ENCODE measurements at places on chromosomes 11 and 22.

GRCh38 chr11:11428714-11429113 lies 75.7 kb upstream of the CSNK2A3 start:
- ATAC-seq = no peak

- no peak for ATAC-seq
These were observed 3.9 kb downstream of the DBX1 start for GRCh38 chr11:20156280-20156875.

GRCh38 chr11:4546878-4547277 lies 1.9 kb downstream of the OR52M1 start:
- no peak for ATAC-seq

DNA sequence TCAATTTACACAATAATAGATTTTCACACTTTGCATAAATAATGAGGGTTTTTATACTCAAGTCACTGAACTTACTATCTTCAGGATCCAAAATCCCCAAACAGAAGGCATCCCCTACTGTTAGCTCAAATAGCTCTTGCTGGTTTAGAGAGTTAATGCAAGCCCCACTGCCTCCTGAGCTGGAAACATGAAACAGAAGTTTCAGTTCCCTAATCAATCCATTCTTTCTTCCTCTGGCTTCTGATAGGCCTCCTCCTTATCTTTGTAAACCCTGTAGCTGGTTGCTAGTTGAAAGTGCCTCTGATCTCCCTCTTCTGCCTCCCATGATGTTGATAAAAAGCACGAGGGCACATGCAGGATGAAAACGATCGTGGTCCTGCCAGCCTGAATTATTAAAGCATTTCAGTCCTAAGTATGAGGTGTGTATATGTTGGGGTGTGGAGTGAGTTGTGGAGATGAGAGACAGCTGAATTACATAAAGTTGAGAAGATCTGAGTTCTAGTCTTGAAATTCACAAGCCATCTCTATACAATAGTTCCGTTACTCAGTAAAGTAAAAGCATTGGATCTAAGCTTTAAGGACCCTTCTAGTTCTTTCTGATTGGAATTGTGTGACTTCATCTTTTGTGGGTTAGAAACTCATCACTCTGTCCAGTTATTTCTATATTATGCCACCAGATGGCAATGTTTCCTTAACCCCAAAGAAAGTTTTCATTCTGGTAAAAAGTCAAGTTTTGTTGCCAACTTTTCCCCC lies 35.0 kb upstream of the EHF start:
- ATAC-seq = peak; percentile 39

- no peak for ATAC-seq
These were observed 76.3 kb downstream of the BUD13 start for GRCh38 chr11:116696381-116696941.

DNA sequence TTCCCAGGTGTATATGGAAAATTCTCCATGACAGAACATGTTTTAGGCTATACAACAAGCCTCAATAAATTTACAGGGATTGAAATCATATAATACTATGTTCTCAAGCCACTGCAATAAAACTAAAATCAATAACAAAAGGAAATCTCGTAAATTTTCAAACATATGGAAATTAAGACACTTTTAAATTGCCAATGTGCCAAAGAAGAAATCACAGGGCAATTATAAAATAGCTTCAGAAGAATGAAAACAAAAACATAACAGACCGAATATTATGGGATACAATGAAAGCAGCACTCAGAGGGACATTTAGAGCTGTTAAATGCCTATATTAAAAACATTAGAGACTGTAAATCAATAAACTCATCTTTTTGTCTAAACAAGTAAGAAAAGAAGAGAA lies 555.7 kb upstream of the B3GAT1 start:
- ATAC-seq = no peak

DNA sequence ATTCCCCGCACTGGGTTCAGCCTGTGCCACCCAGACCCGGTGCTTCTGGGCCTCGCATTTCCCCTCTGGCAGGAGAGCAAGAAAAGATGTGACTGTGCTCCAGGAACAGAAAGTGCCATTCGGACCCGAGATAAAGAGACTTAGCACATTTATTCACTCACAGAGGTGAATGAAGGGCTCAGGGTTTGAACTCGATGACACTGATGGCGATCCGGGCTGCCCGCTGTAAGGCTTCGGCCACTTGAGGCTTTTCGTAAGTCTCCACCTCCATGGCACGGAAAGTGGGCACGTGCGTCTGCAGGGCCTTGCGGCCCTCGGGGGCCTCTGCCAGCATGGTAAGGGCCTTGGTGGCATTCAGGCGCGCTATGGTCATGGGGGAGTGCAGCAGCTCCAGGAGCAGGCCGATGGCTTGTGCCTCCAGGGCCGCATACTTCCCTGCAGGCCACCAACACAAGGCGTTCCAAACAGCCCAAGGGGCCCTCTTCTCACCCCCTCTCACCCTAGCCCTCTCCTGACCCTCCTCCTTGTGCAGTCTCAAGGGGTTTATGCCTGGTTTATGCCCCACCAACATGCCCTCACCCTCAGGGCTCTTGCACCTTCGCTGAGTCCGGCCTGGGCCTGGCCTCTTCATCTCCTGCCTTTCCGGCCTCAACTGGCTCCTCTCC lies 10.9 kb upstream of the GNAZ start:
- no peak for ATAC-seq

- peak; percentile 39 for ATAC-seq
These were observed 2.2 kb downstream of the PNPLA2 start for GRCh38 chr11:820655-821511.

GRCh38 chr11:74755395-74755995 lies 6.8 kb downstream of the RNF169 start:
- ATAC-seq = no peak

GRCh38 chr11:119859684-119860083 lies 130.7 kb upstream of the NECTIN1 start:
- ATAC-seq = no peak

GRCh38 chr11:66546966-66547661 lies 411 bp downstream of the ACTN3 start:
- ATAC-seq = no peak

GRCh38 chr11:110298301-110298765 lies 1.9 kb upstream of the RDX start:
- ATAC-seq = no peak

- no peak for ATAC-seq
These were observed 12.4 kb upstream of the ST3GAL4 start for GRCh38 chr11:126343051-126343450.

GRCh38 chr11:31873124-31873523 lies 62.0 kb upstream of the PAX6 start:
- no peak for ATAC-seq

DNA sequence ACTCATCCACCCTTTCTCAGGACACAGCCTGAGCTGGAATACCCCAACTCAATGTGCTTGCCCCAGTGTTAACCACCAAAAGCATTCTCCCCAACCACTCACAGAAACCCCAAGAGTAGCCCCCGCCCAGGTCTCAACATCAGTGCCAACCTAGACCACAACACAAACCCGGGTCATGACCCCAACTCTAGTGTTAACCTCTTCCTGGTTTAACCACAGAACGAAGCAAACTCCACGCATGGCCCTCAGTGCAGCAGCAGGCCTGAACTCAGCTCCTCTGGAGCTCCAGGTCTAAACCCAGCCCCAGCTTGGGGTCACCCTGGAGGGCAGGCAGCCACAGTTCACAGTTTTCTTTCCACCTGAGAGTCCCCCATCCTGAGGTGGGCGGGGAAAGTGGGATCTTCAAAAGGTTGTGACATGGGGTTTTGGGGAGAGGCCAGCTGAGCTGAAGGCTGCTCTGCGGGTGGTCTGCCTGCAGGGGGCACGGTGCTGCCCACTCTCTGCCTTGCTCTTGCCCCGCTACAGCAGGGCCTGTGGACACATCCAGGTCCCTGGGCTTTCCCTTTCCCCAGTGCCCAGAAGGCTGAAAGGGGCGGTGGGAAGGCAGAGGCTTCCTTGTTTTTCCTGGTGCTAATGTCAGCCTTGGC lies 37.9 kb downstream of the NECTIN1 start:
- ATAC-seq = no peak

GRCh38 chr22:45867118-45867905 lies 109.7 kb downstream of the WNT7B start:
- ATAC-seq = peak; percentile 32

DNA sequence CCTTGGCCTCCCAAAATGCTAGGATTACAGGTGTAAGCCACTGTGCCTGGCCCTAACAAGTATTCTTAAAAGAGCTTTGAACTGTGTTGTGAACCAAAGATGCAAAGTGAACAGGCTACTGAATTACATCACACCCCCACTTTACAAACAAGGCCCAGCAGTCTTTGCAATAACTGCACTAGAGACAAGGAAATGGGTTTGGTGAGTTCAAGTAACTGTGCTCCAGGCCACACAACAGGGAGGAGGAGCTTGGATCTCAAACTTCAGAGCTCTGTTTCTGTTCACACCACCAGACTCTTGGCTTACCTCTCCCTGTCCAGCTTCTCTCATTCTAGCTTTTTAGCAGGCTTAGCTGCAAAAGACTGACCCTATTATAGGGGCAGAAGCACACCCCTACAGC lies 30.4 kb upstream of the RASL10A start:
- no peak for ATAC-seq

DNA sequence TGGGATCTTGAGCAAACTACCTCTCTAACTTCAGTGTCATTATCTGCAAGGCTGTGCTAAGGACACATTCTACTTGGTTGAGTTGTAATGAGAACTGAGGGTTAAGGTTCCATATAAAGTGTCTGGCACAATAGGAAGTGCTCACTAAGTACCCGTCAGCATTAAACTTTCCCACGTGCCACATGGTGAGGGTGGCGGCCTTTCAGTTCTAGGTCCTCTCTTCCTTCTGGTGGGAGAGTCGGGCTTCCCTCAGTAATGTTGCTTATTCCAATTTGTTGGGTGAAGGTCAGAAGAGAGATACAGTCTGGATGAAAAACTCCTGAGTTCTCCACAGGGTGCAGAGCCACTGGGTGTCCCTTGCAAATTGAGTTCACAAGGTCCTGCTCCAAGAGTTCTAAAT lies 4.6 kb upstream of the CD6 start:
- ATAC-seq = no peak

DNA sequence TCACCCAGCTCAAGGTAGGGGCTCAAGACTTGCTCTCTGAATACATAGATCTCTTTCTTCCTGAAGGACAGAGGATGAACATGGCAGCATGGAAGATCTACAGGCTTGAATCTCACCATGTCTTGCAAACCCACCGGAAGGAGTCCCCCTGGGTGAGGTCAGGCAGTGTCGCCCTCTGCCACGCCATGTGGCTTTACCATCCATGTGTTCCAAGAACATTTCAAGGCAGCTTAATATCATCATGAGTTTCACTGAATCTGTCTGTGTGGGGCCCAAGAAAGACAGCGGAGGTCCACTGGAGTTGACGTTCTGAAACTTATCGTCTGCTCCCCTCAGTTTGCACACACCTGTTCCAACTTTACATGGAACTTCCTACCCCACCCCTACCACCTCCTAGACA lies 1202.6 kb downstream of the TBC1D22A start:
- no peak for ATAC-seq

DNA sequence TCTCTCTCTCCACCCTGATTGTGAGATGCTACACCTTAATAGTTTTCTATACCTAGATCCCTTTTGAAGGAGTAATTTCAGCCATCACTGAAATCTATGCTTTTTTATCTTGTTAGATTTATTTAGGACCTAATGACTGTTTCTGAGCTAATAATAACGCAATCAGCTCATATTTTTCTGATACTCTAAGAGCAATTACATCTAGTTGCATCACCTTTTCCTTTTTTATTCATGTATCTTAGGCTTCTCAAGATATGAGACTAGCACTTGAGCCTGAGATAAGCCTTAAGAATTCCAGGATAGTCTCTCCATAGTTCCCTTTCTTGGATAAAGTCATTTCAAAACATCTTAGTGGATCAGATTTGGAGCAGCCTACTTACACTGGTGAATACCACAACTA lies 25.1 kb upstream of the CAVIN3 start:
- ATAC-seq = no peak

DNA sequence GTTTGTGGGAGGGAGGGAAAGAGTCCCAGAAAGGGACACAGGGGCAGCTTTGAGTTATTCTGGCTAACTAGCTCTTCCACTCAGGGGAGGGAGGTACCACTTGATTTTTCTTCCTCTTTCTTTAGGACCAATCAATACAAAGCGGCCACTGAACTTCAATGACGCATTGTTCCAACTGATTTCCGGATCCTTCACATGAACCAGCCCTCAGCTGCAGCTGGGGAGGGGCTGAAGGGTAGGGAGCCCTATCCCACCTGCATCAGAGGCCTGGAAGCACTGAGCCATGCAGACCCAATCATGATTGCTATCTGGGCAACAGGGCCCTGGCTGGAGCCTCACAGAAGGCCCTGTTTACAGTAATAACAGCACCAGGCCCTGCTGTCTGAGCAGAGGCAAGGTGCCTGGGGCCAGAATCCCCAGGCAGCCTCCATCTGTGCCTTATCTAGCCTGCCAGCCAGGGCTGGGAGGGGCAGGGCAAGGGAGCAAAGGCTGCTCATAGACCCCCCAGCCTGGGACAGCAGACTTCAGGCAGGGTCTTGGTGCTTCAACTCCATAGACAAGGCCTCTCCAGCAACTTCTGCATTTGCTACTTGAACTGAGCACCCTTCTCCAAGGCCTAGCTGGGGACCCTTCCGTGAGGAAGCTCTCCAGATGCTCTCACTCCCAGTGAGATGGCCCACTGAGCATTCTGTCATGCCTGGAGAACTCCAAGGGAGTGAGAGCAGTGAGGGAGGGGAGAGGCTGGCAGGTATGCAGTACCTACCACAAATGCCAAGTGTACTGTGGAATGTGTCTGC lies 22.5 kb downstream of the CLPB start:
- peak; percentile 58 for ATAC-seq

DNA sequence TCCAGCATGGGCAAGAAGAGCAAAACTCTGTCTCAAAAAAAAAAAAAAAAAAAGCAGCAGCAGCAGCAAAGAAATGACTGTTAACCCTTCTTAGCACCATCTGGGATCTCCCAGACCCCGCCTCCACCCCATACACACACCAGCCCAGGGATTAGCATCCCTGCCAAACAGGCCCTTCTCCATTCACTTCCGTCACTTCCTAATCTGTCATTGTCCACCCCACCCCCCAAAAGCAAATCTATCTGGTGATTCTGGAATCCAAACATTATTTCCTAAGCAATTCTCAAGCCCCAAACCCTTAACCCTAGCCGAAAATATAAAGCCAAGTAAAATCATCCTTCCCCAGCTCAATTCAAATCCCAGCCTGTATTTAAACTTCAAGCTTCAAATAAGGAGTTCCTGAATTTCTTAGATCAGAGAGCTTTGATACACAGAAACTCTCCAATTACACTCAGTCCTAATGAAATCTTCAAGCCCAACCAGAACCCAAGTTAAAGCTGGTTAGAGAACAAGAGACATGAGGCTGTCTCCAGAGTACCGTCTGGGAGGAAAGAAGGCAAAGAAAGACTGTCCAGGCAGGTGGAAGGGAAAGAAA lies 6.0 kb upstream of the AHNAK start:
- ATAC-seq = no peak

- no peak for ATAC-seq
These were observed 1.9 kb downstream of the ANKRD54 start for GRCh38 chr22:37842015-37842793.
